ENCODE measurements at places on chromosomes 3 and 15.

- no peak for DNase-seq
Observed at GRCh38 chr3:150140614-150141321, 170.1 kb upstream of the PFN2 start.

GRCh38 chr3:196049653-196050052 is 32.2 kb downstream of the TFRC start:
- DNase-seq: no peak

DNA sequence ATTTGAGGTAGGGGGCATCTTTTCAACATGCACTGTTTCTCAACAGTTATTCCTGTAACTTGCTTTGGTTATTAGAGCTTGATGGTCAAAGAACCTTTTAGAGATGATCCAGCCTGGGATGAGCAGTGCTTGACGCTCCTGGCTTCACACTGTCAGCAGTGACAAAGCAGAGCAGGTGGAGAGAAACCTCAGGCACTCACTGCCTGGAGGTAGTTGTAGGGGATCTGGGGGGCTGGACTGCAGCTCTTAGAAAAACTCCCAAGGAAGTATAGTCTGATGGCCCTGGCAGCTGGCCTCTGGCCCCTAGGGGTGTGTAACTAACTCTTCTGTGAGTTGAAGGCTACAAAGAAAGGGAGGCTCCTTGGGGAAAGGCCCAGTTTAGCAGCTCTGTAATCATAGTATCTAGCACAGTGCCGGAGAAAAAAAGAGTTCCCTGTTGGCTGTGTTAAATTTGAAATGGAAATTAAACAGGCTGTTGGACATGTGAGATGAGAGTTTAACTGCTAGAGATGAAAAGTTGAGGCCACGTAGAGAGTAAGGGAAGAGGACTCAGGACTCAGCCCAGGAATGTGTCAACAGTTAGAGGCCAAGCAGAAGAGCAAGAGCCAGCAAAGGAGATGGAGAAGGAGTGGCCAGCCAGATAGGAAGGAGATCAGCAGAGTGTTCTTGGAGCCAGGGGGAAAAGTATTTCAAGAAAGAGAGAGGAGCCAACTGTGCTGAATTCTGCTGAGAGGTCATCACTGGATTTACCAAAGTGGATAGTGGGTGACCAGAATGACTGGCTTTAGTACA is 14.2 kb downstream of the OXNAD1 start:
- DNase-seq: no peak

DNA sequence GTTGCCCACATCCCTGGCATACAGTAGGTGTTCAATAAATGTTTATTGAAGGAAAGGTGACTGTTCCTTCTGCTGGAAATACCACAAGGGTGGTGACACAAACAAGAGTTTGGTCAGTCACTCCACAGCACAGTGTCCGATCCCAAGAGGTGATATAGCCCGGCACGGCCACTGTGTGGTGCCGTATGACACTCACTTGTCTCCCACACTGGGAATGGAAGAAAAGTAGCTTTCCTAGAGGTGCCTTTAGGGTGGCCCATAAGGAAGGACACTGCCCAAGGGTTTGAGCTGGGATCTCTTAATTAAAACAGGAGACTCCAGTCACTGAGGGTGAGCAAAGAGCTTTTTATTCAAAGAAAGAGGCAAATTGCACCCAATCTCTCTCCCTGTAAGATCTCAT is 40.5 kb downstream of the TGM4 start:
- no peak for DNase-seq

GRCh38 chr3:43001094-43001553 is 22.0 kb downstream of the GASK1A start:
- no peak for DNase-seq

- DNase-seq: no peak
Observed at GRCh38 chr3:143311096-143311495, 191.5 kb downstream of the CHST2 start.

DNA sequence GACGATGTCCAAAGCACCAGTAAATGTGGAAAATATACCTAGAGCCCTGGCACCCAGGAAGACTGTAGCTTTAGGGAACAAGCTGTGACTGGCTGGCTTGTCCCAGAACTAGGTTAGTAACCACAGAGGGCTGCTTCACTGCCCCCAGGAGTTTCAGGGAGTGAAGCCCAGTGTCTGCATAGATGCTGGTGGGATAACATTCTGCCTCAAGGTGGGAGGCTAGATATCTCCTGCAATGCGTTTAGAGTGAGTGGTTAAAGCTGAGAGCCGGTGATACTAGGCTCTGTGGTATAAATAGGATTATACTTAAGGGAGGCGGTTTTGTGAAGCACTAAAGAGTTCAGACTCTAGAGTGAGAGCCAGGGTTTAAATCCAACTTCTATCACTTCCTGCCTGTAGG is 11.7 kb upstream of the CP start:
- no peak for DNase-seq

DNA sequence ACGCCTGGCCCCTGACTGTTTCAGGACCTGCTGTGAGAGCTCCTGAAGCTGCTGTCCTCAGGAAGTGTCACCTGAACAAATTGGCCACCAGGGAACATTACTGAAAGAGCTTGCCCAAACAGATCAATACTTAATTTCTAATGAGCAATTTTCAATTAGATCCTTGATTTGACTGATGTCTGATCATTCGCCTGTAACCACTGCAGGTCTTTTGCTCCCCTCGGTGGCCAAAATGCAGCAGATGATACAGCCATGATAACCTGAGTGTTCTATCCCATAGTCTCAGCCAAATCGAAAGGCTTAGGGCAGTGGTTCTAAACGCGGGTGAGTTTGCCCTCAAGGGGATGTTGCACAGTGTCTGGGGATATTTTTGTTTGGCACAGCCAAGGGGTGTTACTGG is 57.6 kb upstream of the MEX3B start:
- no peak for DNase-seq

DNA sequence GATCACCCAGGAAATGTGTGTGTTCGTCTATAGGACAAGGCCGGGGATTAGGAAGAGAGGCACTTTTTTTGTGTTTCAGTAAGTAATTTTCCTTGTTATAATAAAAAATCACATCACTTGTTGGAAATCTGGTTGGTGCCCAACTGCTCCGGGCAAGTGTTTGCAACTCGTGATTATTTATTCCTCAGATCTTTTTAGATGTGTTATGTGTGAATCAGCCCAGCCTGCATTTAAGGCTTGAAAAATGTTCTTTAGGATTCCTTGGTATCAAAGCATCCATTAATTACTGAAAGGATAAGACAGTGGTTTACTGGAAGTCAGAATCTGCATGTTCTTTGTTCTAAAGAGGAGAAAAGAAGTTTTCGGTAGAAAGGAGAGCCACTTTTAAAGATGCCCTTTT is 345.6 kb downstream of the FEZF2 start:
- DNase-seq: no peak

DNA sequence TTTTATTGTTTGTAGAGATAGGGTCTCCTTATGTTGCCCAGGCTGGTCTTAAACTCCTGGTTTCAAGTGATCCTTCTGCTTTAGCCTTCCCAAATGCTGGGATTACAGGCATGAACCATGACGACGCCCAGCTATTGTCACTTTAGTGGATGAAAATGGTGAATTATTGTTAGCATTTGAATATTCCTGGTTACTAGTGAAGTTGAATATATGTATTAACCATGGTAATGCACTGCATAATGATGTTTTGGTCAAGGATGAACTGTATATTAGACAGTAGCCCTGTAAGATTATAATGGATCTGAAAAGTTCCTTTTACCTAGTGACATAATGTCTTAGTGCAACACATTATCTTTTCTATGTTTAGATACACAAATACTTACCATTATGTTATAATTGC is 50.4 kb upstream of the KCNAB1 start:
- DNase-seq: no peak

DNA sequence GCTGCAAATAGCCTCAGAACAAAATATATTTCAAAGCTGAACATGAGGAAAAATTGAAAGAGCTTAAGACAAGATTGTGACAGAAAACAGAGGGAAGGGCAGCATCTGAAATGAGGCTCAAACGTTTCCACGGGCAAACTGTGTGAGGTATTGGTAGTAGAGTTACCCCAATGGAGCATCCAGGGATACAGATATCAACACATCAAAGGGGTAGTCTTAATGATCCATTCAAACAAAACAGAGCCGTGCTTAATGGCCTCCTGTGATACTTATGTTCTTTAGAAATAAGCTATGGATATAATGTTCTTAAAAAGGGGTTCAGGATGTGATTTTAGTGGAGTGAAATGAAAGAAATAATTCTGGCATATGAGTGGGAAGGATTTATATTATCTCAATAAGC is 430.3 kb upstream of the PDZRN3 start:
- no peak for DNase-seq

DNA sequence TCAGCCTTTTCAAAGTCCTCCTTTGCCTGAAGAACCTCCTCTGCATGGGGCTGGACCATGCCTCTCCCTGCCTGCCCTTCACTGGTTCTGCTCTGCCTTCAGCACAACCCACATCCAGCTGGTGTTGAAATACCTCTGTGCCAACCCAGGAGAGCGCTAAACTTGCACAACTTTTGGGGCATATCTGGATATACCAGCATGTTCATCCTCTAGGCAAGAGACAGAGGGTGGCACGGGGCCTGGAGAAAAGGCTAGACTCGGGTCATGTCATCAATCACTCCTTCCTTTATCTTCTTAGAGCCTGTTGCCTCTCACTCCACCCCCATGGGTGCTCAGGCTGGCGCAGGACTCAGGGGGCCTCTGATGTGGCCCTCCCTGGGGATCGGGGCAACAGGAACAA is 4.8 kb downstream of the SEMA4B start:
- no peak for DNase-seq

GRCh38 chr3:37308247-37308646 is 133.9 kb upstream of the LRRFIP2 start:
- DNase-seq: no peak

- no peak for DNase-seq
Observed at GRCh38 chr3:62604298-62604697, 230.9 kb upstream of the FEZF2 start.

DNA sequence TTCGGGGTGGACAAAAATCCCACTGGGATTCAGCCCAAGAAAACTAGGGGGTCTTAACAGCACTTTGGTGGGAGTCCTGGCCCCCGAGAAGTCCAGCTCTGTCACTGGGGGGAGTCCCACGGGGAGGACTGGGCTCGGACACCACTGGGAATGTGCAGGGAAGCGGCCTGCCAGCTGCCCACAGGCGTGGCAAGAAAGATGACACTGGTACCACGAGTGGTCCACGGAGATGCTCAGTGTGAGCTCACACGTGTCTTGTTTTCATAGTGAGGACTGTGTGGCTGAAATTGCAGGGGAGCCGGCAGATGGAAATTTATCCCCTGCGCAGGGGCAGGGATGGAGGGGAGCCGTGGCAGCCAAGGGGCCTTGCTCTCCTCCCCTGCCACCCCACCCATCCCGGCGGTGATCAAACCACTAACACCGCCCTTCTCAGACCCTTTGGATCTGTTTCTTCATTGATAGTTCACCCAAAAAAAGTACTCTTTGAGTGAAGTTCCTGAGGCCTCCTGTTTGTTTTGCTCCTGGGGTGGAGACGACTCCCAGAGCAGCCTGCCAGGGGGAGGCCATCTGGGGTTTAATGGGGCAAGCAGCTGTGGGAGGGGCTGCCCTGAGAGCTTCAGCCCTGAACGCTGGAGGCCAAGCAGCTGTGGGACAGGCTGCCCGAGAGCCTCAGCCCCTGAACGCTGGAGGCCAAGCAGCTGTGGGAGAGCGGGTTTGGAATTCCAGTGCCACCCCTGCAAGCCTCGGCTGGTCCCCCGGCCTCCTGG is 130.9 kb downstream of the LRRK1 start:
- DNase-seq: no peak

DNA sequence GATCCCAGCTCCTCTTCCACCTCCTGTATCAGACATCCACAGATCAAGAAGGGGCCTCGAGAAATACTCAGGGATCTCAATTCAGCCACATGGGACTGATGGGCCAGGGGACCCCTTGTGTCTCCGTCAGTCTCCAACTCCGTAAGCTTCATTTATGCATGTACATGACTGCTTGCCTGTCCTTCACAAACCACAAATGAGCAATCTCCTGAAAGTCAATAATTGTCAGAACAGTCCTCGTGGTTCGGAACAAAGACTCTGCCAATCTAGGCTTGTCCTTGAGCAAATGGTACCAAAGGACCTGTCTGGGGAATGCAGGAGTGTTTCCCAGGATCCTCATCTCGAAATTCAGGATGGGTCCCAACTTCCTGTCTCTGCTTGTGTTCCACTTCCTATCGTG is 20.8 kb downstream of the SLC12A8 start:
- DNase-seq: no peak

GRCh38 chr15:77426871-77427270 is 6.2 kb downstream of the HMG20A start:
- DNase-seq: no peak

DNA sequence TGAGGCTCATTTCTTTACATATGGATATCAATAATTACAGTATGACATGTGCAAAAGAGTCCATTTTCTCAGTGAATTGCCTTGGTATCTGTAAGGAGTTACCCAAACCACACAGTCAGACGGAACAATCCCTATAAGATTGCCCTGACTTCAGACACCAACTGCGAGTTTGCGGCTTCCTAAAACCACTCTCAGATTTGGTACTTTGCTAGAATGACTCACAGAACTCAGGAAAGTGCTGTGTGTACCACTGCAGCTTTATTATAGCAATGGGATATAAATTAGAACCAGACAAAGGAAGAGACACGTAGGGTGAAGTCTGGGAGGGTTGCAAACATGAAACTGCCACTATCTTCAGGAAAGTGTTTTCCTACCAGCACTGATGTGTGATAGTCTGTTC is 45.8 kb upstream of the ATP13A3 start:
- no peak for DNase-seq

GRCh38 chr3:64184621-64185020 is 40.6 kb downstream of the PRICKLE2 start:
- DNase-seq: no peak

DNA sequence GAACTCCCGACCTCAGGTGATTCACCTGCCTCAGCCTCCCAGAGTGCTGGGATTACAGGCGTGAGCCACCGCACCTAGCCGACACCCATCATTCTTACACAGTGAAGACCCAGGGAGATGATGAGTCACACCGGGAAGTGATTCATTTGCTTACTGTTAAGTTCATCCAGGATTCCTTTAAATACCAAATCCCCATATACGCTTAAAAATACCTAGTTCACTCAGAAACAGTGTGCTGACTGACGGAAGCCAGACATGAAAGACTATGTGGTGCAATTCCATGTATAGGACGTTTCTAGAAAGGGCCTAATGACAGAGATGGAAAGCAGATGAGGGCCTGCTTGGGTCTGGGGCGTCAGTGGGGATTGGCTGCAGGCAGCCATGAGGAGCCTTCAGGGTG is 75.2 kb downstream of the APBA2 start:
- DNase-seq: no peak

GRCh38 chr3:188003188-188004171 is 150.5 kb upstream of the LPP start:
- DNase-seq: no peak

DNA sequence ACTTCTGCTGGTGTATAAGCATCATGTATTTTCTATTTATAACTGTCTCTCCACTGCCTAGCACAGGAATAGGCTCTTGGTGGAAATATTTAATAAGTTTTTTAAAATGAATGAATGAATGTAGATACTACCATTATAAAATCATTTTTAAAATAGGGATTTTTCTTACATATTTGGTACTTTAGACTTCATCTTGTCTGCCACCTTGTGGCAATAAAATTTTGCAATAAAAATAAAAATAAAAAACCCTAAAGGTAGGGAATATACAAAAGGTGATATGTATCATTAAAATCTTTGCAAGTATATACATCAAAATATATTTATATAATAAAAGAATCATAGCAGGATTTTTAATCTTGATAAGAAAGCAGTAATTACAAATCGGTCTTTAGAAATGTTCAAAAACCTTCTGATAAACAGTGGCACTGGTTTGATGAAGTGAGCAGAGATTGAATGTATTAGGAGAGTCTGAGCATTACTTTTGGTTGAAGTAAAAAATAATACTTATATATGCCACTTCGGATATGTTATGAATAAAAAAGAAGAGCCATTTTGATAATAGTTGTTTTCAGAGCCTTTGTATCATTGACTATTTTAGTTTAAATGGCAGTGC is 95.2 kb downstream of the SPATA16 start:
- DNase-seq: no peak

Data from stimulated activated CD4-positive, alpha-beta T cell treated with anti-CD3 and anti-CD28 coated beads, Interleukin-1b, Interleukin-23, amount 100 ng/mL, for 48 hours (primary cell).